ENCODE measurements at places on chromosomes 5 and 9.
A peak's percentile ranks its signal among the peaks of the same experiment; 100 is the strongest.

DNA sequence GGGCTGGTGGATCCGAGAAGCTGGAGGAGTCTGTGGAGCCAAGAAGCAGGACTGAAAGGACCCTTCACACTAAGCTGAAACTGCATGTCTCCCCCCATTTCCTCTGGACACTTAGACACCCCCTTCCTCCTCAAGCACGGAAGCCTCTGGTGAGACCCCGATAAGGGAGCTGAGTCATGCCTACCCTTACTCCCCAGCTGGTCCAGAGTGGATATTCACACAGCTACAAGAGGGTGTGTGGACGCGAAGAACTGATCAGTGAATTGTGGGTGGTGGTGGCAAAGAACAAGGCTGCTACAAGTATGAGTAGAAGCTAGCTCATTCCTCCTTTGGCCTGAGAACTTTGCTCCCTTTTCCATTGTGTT lies 4.3 kb downstream of the TLN1 start:
- DNase-seq, result peak; percentile 68

DNA sequence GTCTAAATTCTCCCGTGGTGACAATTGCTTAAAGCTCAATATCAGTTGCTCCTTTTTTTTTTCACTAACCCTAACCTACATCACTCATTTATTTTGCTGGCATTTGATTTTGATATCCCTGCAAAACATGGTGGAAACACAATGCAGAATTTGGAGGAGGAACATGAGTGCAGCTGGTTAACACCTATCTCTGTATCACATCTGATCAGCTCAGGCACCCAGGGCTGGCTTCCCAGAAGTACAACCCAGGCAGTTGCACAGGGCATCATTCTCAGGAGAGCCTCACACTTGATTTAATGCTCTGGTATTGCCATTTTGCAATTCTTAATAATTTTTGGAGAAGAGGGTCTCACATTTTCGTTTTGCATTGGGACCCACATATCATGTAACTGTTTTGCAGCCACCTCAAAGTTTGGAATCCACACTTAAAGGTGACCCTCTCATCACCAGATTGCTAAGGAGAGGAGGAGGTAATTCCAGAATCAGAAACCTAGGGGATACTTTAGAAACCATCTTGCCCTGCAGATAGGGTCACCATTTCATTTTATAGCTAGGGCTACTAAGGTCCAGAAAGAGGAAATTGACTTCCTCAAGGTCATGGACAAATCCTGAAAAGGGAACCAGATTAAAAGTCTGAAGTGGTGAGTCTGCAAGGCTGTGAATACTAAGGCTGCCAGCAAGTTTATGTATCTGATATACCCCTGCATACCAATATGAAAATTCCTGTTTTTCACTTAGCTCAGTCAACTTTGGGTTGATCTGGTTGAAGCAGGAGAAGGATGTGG lies 19.3 kb upstream of the ADAM19 start:
- DNase-seq, result no peak

DNA sequence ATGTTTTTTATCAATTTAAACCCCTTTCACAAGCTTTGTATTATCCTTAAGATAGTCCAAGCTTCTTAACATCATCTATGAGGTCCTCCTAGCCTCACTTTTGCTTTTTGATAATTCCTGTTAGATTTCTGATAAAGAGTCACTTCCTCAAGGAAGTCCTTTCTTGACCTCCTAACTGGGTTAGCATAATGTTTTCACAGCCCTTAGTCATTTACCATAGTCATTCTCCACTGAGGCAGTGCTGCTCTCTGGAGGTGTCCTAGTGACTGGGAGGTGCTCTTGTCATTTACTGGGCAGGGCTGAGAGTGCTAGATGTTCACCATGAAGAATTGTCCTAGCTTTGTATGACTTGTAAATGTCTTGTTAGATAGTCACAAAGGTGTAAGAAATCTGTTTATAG lies 26.4 kb downstream of the TNPO1 start:
- peak; percentile 62 for DNase-seq

- no peak for DNase-seq
Measured at GRCh38 chr5:113060408-113061025, 83.9 kb downstream of the DCP2 start.

GRCh38 chr5:166285361-166285760 lies 2006.1 kb upstream of the WWC1 start:
- DNase-seq, result no peak

DNA sequence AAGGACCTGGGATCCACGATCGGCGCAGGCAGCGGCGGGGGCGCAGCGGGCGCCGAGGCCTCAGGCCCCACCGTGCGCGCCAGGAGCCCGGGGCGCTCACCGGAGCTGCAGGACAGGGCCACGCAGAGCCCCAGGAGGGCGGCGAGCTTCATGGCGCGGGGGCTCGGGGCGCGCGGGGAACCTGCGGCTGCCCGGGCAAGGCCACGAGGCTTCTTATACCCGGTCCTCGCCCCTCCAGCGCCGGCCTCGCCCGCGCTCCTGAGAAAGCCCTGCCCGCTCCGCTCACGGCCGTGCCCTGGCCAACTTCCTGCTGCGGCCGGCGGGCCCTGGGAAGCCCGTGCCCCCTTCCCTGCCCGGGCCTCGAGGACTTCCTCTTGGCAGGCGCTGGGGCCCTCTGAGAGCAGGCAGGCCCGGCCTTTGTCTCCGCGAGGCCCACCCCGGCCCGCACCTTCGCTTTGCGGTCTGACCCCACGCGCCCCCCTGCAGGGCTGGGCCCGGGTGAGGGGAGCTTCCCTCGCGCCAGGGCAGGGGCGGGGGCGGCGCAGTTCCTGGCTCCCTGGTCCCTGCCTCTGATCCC lies at the start of gene SCGB3A1:
SCGB3A1 (minus strand) TSS at position 189 of the 577 bp plus-strand sequence; CDS start at position 152, 37 bp downstream.
- DNase-seq, result no peak

DNA sequence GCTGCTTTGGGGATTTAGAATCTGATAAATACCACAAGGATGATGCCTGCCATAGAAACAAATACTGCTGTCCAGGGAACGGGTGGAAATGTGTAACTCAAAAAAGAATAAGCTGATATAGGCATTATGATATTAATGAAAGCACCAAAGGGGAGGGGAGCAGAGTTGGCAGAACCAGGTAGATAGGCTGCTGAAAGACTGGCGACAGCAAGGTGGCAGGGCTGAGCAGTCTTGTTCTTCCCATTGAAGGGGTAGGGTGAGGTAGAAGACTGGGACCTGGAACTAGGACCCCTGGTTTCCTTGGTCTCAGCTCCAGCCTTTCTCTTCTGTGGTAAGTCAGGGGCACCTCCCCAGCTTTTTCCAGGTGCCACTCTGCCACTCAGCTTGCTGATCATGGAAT lies 31.4 kb upstream of the TMOD1 start:
- DNase-seq, result no peak

DNA sequence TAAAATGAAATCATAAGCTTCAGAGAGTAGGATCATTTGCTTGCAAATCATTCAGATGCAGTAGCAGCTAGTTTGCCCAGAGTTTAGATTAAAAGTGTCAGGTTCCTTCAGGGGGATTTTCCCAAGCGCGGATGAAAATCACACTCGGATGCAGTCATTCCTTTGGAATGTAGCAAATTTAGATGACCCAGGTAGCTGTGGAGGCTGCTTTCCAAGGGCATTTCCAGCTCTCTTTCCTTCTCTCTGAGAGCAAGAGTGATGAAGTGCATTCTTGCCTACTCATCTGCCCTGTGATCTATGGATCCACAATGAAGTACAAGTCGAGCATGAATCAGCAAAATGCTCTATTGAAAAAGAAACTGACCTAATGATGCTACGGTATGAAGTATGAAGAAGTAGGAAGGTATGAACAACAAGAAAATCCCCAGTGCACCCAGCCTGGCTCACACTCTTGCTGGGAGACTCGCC lies 200.2 kb downstream of the PLK2 start:
- peak; percentile 90 for DNase-seq

GRCh38 chr9:23669776-23670175 lies 156.3 kb downstream of the ELAVL2 start:
- no peak for DNase-seq

GRCh38 chr9:123834889-123835562 lies 94.9 kb downstream of the DENND1A start:
- peak; percentile 7 for DNase-seq

DNA sequence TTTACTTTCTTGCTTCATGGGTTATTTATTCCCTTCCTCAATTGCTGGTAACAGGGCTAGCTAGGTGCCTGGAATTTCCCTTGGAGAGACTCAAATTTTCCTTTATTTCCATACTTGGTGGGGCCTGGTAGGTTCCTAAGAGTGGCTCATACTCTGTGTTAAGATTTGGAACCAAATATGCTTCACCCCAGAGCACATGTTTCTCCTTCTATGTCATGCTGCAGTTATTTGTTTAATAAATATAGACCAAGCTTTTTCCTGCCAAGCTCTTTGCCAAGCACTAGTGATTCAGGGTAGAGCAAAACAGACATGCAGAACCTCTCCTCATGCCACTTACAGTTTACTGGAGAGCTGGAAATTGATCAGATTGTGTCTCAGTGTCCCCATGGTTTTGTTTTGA lies 290.3 kb upstream of the SGCD start:
- no peak for DNase-seq

DNA sequence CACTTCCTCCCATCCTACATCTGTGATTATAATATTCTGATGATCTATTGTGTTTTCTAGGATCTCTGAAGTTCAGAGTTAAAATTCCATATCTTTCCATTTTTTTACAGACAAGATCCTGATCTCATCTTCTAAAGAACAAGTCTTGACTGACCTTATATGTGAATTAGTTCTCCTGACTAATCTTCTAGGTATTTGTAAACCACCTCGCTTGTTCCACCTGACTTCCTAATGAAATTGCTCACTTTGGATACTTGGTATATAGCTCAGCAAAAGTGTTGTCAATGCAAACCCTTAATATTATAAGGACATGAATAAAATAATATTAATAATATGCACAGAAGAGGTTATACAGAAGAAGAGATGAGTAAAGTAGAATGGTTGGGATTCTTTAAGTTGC lies 68.2 kb upstream of the NR4A3 start:
- no peak for DNase-seq

DNA sequence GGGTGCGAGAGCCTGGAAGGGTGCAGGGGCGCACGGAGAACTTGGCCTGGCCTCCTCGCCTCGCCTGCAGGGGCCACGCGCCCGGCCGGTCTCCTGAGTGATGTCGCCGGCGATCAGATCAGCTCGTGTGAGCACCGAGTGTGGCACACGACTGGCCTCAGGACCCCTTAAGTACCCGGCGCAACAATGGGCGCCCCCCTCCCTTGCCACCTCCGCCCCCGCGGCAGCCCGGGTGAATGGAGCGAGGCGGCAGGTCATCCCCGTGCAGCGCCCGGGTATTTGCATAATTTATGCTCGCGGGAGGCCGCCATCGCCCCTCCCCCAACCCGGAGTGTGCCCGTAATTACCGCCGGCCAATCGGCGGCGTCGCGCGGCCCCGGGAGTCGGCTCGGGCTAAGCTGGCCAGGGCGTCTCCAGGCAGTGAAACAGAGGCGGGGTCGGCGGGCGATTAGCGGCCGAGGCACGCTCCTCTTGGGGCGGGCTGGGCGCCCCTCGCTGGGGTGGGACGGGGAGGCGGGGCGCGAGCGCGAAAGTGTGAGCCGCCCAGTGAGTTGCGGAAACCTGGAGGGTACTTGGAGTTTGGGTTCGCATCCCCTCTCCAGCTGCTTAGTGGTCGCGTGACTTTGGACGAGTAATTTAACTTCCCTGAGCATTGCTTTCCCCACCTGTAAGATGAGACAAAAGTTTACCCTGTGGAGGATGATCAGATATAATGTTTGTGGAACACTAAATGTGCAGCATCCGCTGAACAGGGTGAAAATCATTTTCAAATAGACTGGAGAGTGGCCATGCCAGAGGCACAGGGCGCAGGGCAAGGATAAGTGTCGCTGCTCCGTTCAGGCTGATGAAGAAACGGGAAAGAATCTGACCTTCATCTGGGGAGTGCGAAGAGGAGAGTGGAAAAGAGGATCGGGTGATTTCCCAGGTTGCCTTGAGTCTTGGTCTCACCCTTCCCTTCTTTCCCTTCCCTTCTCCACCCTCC lies at the start of gene NEUROG1:
NEUROG1 (minus strand) TSS at position 145 of the 982 bp plus-strand sequence. CDS start 274 bp downstream, outside the sequence.
- DNase-seq, result no peak

- DNase-seq, result no peak
Measured at GRCh38 chr9:34654323-34655051, 2.5 kb downstream of the IL11RA start.

GRCh38 chr9:20314981-20315380 lies 307.3 kb downstream of the MLLT3 start:
- no peak for DNase-seq

GRCh38 chr9:17402309-17402708 lies 176.6 kb upstream of the SH3GL2 start:
- peak; percentile 4 for DNase-seq
